NCI-H1105 treated with DMSO at 0.1 percent for 48 hours (cell line): ENCODE measurements at places on chromosomes 4 and X.

- DNase-seq: no peak
Observed at GRCh38 chr4:154464654-154465053, 26.9 kb downstream of the DCHS2 start.

- DNase-seq: no peak
Observed at GRCh38 chrX:117327373-117327772, 789.2 kb downstream of the KLHL13 start.

DNA sequence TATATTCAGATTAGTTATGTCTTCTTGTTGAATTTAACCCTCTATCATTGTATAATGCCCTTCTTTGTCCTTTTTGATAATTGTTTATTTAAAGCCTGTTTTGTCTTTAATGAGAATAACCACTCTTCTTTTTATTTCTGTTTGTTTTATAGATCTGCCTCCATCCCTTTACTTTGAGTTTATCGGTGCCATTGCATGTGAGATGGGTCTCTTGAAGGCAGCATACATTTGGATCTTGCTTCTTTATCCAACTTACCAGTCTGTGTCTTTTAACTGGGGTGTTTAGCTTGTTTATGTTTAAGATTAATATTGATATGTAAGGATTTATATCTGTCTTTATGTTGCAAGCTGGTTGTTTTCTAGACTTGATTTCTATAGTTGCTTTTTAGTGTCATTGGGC is 115.8 kb downstream of the RTL3 start:
- DNase-seq: no peak

DNA sequence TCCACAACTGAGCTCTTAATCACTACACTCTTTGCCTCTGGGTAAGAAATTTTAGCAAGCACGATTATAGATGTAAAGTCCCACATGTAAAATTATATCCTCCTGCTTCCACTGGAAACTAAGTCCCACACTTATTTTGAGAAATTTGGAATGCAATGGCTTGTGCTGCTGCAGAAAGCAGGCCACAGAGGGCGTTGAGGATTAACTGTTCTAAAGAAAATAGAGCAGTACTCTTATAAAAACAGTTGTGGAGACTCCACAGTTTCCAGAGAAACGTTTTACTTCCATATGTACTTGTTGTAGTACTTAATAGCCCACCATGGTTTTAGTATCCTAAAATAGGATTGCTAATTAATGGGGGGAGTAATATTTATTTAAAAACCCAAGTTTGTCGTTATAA is 1.7 kb upstream of the CENPC start:
- no peak for DNase-seq

- DNase-seq: no peak
Observed at GRCh38 chrX:22536746-22537304, 264.1 kb downstream of the CBLL2 start.

- DNase-seq: no peak
Observed at GRCh38 chrX:38275615-38276014, 51.7 kb downstream of the RPGR start.
